ENCODE measurements at places on chromosomes 5 and 9.

DNA sequence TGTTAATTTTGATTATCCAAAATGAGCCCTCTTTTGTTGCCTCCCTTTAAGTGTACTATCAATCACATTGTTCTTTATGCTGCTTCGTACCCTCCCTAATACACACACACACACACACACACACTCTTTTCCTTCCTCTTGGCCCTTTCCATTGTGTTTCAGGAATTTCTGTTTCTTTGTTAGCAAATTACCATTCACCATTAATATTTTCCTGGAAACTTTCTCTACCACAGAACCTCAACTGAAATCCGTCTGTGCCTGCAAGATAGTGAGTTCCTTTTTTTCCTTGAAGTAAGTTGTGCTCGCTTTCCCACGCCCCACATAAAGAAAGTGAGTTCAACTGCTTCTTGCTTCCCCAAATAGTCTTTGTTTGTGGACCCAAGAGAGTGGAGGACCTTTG, 61.8 kb downstream of the SMIM15 start:
- DNase-seq, result peak; percentile 68

GRCh38 chr9:99023231-99023630, 79.5 kb downstream of the COL15A1 start:
- no peak for DNase-seq

DNA sequence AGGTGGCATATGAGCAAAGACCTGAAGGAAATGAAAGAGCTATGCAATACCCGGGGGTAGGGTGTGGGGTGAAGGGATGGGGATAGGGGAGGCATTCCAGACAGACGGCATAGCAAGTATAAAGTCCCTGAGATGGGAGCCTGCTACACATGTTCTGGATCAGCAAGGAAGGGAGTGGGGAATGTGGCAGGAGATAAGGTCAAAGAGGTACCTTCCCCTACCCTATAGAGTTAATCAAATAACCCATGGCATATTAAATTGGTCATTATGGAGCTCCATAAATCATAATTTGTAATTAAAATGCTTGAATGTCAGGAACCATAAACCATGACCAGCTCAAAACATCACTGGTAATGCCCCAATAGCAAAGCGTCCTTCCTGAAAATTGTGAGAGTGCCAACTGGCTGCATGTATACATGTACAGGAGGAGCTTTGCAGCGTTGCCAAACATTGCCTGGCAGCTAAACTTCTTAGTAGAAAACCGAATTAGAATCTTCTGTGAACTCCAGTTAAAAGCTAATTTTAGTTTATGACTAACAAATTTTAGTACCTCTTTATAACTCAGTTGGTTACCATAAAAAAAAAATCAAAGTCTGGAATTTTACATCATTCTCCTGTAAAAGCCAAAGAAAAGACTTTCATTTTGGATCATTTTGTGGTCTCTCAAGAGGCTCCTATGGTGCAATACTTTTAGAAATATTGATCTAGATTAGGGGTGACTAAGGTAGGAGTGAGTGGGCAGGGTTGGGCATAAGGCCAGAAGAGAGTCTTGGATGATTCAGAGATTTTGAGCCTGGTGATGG, 4.7 kb downstream of the DNAI1 start:
- no peak for DNase-seq

DNA sequence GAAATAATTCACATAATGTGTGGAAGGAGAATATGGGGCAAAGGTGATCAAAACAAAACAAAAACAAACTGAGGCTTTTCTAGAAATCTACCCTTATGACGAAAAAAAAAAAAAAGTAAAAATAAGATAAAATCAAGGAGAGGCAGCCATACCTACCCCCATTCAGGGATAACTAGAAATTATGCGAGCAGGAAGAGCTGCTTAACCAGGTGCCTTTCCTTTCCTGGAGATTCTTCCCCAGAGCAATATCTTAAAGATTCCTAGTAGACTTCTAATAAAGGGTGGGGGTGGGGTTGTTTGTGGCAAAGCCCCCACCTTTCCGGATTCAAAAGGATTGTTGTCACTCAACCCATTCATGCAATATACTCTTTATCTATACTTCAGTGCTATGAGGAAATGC, 112.0 kb upstream of the IFNK start:
- DNase-seq, result no peak

- DNase-seq, result no peak
Measured at GRCh38 chr9:13524245-13524644, 244.8 kb upstream of the MPDZ start.

DNA sequence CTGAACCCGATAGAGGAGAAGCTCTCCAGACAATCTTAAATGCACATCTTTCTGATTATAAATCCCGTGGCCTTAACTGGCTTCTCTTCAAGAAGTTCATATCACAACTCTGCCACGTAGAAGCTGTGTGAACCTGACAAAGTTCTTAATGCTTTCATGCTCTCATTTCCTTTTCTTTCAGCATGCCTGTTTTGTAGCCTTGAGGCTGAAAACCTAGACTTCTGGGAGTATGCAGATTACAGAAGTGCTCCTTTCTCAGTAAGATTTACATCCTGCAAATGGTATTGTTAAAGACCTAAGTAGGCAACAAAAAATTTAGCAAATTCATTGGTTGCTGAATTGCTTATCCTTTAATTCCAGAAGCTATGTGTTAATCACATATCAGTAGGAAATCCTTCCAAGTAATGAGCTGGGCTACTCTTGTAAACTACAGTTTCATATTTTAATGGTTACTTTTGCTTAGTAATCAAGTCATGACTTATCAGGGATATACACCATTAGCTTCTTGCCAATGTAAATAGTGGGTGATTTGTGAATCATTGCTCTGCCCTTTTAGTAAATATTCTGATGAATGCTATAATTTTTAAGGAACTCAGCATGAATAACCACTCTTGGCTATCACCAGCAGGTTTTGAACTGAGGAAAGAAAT, 334.7 kb downstream of the FBXL7 start:
- DNase-seq, result no peak

DNA sequence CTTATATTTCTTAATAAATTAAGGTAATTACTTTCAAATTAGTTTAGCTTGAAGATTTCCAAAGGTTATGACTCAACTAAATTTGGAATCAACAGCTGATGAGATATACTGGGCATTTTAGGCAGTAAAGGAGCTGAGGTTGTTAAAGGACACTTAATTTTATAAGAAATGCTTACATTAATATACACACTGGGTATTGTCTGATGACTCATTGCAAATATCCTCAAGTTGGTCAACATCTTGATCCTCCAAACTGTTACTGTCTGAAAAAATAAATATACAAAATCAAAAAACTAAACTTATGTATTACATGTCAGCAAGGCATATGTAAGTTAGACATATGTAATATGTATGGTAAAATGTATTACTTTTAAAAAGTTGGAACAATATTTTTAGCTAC, 3.4 kb downstream of the GFM2 start:
- DNase-seq, result no peak

- DNase-seq, result no peak
Measured at GRCh38 chr5:9320652-9321051, 225.2 kb downstream of the SEMA5A start.

GRCh38 chr9:17088566-17088965, 46.3 kb upstream of the CNTLN start:
- DNase-seq, result no peak

GRCh38 chr5:28576022-28576421, 1537.6 kb upstream of the CDH9 start:
- no peak for DNase-seq

DNA sequence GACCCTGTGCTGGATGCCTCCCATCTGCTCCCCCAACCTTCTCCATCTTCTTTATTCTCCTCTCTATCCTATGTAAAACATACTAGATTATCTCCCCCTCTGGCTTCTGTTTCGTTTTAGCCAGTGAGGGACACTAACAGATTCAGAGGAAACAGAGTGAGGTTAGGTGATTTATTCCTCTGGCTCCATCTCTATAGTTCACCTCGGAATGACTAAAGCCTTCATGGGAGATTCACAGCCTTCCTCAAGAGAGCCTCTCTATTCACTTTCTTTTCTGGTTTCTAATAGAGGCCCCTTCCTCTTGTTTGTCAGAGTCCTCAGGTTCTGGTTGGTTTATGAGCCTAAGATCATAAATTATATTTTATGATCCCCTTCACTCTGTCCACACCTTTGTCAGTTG, 633.1 kb upstream of the TYRP1 start:
- no peak for DNase-seq

GRCh38 chr9:72952914-72953313, at the start of gene ALDH1A1:
TSS of gene ALDH1A1 (minus strand) at chr9:72953053. CDS start at chr9:72953000, 53 bp downstream.
- no peak for DNase-seq

DNA sequence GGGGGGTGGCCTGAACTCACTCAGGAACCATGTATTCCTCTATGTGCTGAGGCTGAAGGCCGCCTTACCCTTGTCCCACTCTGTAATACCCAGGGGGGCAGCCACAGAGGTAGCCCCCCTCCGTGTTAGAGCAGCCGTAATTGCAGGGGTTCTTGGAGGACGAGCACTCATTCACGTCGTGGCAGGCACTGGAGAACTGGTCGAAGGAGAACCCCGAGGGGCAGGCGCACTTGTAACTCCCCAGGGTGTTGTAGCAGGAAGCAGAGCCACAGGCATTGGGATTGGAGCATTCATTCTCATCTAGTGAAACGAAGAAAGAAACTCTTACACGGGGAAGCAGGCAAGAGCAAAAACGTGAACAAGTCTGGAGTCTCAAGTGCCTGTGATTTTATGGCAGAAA, 179.8 kb downstream of the SLC12A2 start:
- no peak for DNase-seq

DNA sequence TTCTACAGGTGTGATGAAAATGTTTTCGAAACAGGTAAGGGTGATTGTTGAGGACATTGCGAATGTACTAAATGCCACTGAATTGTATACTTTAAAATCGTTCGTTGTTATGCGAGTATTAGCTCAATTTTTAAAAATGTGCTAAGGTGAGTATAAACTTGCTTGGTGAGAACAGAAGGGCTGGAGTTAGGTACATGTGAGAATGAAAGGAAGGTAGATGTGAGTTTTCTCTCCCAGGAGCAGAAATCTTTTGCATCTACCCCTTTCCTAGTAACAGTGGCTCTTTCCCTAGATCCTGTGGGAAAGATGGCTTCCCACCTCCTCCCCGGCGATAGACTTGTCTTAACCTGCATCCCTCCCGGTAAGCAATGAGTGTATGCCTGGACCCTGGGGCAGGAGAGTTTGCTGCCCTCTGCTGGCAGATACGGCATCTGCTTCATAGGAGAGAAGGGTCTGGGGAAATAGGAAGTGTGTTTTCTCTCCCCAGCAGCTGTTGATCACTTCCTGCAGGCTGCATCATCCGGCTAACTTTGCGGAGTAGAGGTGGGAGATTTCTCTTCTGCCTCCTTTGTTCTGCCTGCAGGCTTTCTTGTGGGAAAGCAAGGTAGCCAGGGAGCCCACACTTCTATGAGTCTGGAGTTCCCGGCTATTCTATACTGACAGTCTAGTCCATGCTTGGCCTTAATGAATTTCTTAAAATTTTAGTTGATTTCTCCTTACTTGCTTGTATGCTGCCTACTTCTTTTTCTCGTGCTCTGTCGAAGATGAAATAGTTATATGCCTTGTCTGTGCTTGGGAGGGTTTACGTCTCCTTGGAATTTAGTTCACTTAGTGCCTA, 373.3 kb upstream of the SEMA6A start:
- peak; percentile 52 for DNase-seq

- no peak for DNase-seq
Measured at GRCh38 chr9:112249277-112249676, 74.2 kb upstream of the SUSD1 start.

DNA sequence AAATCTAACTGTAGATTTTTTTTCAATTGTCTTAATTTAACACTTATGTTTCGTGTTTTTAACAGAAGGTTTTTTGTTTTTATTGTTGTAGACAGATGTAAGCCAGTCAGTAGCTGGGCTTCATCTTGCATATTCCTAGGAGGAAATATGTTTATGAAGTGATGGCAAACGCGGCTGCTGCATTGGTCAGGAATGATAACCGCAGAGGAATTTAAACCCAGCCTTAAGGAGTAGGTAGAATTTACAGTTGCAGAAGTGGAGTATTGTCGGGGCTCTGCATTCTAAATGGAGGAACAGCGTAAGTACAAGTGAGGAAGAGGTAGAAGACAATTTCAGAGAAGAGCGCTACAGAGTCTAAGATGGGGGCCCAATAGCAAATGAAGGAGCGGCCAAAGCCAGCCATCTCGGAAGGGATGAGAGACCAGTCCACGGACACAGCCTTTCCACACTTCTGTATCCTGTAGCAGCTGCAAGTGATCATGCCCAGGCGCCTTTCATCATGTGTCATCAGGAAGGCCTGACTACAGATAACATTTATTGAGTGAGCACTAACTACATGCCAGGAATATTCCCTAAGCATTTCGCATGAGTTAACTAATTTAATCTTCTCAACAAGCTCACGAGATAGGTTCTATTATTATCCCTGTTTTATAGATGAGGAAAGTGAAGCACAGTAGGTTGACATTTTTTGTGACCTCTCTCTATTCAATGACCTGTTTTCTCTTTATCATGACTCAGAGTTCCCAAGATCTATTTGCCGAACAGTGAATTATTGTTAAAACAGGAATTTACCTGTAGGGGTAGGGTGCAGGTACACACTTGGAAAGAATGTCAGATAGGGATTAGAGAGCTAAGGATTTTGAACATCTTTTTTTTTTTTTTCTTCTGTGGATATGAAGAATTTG, 38.1 kb downstream of the CMYA5 start:
- DNase-seq, result no peak

DNA sequence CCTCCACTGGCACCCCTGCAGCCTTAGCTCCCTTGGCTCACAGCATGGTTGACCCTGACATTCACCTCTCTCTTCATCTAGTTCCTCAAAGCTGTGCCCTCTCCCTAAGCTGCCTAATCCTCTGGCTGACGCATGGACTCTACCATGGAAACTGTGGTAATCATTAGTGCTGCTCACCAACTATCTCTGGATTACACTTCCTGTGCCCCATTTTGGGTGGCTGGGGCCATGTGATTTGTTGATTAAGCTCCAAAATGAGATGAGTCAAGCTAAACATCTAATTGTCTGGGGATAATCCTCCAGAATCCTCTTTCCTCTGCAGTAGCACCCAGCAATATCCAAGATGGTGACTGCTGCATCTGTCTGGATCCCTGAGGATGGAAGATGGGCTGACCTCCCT, 264.4 kb downstream of the SH3GL2 start:
- no peak for DNase-seq

GRCh38 chr5:155504606-155505005, 491.1 kb downstream of the KIF4B start:
- no peak for DNase-seq

GRCh38 chr9:123084256-123084655, 50.8 kb downstream of the GPR21 start:
- no peak for DNase-seq

DNA sequence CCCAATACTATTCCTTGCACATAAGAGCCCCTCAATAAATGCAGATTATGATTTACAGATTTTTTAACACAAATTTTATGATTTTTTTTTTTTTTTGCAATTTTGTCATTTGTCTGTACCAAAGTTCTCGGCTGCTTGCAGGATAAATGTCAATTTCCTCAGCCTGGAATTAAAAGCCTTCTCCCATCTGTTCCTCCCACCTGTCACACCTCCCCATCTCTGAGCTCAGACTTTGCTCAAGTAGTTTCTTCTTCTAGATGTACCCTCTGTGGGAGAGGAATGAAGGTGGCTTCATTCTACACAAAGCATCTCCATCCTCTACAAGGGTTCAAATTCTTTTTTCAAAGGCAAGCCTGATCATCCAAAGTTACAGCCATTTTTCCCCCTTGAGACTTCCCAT, 153.7 kb upstream of the GRAMD2B start:
- no peak for DNase-seq
